ENCODE measurements at places on chromosomes 3 and 15.

DNA sequence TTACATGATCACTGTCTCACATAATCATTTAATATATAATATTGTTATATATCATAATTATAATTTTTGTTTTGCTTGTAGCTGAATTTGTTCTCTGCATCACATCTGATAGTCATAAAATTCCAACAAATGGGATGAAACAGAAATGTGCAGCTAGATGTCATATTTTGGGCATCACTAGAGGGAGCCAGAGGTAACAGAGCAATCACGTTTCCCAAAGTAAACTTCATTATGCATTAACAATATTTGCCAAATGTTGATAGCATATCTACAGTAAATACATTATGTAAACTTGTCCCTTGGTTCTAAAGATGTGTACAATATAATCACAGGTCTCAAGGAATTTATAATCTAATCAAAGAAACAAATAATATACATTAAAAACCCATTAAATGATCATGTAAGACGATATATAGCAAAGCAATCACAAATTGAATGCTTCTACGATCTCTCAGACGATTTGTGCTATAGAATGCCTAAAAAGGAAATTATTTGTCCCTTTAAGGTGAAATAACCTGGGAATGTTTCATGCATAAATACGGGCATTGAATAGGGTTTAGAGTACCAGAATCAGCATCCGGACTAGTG, 234.2 kb upstream of the MCTP2 start:
- DNase-seq = peak; percentile 57

GRCh38 chr15:49103002-49103401, 52.4 kb downstream of the COPS2 start:
- no peak for DNase-seq

- peak; percentile 11 for DNase-seq
Observed at GRCh38 chr15:99385865-99386264, 134.6 kb downstream of the LRRC28 start.

DNA sequence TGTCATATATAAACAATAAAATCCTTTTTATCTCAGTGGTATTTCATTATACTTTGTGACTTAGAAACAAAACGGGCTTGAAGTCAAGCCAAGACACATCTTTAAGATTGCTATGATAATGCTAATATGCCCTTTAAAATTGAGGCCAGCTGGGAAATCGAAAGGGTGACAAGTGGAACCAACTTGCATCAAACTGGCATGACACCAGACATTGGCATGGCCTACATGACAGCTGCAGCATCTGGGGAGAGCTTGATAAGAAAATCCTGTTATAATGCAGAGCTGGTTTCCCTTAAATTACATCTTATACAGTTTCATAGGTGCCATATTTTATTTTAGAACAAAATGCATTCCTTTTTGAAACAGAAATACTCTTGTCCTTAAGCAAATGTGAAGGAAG, 325.2 kb downstream of the ZBBX start:
- no peak for DNase-seq

GRCh38 chr15:31136016-31136415, 34.5 kb upstream of the TRPM1 start:
- DNase-seq = no peak

DNA sequence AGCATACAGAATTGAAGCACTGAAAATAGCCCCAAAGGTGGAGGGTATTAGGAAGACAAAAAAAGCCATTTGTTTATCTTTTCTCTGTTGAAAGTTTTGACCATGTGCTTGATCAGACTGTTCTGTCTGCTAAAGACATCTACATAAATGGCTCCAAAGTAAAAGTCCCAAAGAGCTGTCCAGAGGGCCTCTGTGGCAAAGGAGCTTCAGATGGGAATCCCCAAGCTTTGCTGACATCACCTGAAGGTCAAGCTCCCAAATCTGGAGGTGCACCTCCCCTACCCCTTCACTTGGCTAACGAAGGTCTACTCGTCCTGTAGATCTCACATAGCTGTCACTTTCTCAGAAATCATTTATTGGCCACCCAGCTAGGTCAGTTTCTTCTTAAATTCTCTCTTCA, 194.6 kb upstream of the SLC2A2 start:
- DNase-seq = no peak

DNA sequence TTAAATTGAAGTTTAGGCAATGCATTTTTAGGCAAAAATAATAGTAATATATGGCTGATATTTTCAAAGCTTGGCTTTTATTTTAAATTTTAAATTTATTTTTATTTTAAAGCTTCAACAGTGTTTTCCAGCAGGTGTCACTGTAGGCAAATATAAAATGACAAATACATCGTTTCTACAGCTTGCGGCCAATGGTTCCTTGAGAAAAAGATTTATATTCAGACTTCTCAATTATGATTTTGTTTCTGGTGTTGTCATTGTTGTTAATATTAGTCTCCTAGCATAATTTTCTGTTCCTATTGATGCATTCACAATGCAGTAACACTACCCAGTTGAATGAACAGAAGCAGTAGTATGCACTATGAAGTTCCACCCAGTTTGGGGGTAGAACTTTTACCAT, 220.7 kb upstream of the DNAJC19 start:
- DNase-seq = peak; percentile 47

- no peak for DNase-seq
Observed at GRCh38 chr3:128858167-128858566, 21.3 kb upstream of the ACAD9 start.

DNA sequence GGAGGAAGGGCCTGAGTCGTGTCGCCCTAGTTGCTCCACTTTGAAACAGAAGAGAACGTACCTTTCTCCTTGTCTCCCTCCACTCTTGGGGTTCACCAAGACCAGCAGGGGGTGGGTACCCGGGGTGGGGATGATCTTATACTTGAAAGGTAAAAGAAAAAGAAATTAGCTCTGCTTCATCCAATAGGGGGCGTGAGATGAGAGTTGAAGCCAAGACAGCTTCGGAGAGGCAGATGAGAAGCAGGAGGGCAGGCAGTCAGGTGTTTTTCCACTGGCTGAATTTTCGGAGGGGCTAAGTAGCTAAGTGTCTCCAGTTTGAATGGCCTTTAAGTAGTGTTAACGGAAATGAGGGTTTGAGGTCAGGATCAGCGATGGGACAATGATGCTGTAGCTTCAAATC, 100.4 kb downstream of the DGKG start:
- peak; percentile 51 for DNase-seq

GRCh38 chr3:44568561-44568960, 13.6 kb downstream of the ZKSCAN7 start:
- no peak for DNase-seq
